ENCODE measurements at places on chromosomes 16 and 17.

GRCh38 chr17:46181940-46182339 lies 11.3 kb downstream of the KANSL1 start:
- no peak for DNase-seq

DNA sequence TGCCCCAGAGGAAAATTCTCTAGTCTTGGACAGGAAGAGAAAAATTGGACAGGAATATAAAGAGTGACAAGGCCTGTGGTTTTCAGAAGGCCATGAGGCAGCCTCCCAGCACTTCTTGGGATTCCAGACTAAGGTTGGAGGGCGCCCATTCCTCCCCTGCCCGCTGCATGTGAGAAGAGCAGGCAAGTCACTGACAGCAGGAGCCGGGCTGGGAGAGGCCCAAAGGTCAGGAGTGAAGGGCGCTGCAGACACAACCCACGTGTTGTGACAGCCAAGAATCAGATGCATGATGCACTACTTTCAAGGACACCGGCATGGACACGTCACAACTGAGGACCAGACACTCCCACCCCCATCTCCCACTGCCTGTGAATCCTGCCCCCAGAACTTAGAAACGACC lies 256.7 kb downstream of the CBLN1 start:
- DNase-seq, result no peak

DNA sequence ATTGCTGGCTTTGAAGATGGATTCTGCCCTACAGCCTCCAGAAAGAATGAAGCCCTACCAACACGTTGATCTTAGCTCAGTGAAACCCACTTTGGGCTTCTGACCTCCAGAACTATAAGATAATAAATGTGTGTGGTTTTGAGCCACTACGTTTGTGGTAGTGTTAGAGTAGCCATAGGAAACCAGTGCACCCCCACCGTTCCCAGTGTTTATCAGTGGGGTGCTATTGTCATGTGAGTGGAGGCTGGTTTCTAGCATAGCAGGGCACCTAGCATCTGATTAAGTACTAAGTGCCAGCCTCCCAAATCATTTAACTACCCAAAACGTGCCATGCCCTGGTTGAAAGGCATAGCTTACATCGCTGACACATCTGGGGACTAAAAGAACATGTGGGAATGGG lies 423.9 kb downstream of the UTP18 start:
- DNase-seq, result no peak

DNA sequence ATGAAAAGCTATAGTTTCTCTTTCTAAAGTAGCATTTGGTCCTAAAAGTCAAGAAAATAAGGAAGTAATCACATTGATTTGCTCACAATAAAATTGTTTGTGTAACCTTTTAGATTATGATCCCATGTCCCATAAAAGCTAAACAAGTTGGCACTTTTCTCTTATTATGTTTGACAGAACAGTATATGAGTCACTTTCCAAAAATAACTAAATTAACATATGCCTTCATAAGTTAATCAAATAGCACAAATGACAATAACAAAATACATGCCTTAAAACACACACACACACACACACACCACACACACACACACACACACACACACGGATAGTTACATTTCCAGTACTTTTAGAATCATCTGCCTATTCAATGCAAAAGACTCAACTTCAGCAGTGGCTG lies 2.8 kb downstream of the MED13 start:
- no peak for DNase-seq

DNA sequence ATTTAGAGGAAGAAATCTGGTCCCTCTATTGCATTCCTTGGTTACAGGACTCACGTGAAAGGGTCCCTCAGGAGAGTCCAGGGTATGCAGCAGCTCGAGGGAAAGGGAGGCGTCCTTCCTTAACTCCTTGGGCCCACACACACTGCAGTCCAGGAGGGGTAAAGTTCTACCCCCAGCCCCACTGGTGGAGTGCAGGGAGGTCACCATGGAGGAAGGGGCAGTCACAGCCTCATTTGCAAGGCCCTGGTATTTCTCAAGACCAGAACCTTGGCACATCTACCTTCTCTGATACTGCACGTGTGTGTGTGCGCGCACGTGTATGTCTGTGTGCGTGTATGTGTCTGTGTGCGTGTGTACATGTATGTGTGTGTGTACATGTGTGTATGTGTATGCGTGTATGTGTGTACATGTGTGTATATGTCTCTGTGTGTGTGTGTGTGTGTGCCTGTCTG lies 11.1 kb downstream of the HIC1 start:
- no peak for DNase-seq

DNA sequence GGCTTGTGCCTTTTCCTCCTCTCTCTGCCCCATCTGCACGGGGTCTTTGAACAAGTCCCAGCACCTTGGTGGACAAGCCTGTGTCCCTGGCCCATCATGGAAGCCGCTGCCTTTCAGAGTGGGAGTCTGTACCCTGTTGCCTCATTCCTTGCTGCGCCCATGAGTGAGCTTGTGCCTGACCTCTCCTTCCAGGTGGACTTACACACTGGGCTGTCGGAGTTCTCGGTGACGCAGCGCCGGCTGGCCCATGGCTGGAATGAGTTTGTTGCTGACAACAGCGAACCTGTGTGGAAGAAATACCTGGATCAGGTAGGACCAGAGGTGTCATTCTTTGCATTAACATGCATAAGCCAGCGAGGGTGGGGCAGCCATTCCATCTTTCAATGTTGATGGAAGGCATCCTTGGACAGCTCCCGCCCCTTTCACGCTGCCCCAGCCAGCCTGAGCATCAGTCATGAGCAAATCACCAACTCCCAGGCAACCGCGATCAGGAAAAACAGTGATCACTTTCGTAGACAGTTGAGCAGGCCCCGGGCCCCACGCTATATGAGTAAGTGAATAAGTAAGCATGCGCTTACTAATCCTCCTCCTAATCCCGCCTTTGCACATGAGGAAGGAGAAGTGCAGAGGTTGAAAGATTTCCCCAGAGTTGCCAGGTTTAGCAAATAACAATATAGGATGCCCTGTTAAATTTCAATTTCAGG lies 36.8 kb downstream of the ATP2C2 start:
- DNase-seq, result no peak

DNA sequence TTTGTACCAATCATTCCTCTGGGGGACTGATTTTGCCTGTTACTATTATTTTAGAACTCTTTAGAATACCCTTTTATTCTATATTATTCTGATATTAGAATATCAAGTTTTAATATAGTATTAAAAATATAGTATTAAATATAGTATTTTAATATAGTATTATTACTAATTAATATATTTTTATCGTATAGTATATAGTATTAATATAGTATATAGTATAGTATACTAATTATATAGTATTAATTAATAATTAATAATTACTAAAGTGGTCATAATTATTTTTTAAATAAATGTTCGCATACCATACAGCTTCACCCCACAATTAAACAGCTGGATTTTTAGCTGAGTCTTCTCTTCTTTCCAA lies 73.3 kb downstream of the GNAO1 start:
- DNase-seq, result no peak

DNA sequence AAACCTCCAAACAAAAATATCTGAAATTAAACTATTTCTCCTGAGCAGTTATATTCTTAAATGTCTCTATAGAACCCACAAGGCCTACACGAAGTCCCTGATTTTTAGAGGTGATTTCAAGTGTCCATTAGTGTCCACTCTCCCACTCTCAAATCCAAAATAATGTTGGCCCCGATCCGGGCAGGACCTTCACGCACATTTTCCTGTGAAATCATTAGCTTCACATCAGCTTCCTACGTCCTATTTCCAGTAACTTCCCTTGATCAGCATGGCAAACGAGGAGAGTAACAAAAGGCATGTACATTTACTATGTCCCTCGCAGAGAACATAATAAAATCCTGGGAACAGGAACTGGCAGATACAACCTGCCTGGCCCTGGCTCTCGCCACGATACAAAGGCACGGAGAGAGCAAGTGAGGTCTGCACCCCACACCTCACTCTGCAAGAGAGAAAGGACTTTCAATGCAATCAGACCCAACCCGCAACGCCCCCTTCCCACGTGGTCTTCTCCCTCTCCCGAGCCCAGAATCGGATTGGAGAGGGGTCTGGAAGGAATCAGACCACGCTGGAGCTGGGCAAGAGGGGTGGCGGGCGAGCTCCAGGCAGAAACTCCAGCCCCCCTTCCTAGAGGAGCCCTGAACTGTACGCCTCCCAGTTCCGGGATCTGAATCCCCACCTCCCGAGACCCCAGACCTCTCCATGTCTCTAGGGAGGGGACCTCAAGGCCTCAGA lies 17.5 kb upstream of the C17orf78 start:
- DNase-seq, result peak; percentile 12

GRCh38 chr17:64178011-64178825 lies 48.3 kb upstream of the ERN1 start:
- no peak for DNase-seq

DNA sequence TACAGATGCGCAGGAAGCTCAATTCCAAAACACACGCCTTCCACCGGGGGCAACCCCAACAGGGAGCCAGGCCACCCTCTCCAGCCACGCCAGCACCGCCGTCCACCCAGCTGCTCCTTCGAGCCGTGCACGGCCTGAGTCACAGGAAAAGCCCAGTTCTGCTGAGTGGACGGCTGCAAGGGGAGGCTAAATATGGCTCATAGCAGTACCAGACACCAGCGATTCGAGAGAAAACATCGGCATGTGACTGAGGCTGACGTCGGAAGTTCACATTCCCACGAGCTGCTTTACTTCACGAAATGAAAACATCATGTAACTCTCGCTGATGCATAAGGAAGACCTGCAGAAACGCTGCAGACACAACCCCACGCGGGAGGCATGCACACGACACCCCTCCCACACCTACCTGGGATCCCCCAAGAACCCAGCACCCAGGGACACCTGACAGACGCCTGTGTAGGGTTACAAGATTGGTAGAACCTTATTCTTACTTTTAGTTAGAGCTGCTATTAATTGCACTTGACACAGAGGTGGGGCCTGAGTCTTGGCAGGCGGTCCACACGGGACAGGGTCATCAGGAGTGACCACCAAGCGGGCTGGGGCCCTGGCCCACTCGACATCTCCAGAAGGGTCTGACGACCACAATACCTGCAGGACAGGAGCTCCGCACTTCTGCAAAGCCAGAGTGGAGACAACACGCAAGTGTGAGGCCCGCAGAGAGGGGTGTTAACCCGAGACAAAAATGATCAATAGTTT lies 116.8 kb downstream of the ANKRD11 start:
- no peak for DNase-seq

GRCh38 chr17:13596241-13596923 lies 5.3 kb downstream of the HS3ST3A1 start:
- no peak for DNase-seq

DNA sequence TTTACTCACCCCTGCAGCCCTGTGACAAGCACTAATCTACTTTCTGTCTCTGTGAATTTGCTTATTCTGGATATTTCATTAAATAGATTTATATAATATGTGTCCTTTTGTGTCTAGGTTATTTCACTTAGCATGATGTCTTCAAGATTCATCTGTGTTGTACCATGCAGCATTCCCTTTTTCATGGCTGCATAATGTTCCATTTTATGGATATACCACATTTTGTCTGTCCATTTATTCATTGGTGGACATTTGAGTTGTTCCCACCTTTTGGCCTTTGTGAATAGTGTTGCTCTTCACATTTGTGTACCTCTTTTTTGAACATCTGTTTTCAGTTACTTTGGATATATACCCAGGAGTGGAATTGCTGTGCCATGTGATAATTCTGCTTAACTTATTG lies 110.3 kb downstream of the ELAC2 start:
- no peak for DNase-seq

DNA sequence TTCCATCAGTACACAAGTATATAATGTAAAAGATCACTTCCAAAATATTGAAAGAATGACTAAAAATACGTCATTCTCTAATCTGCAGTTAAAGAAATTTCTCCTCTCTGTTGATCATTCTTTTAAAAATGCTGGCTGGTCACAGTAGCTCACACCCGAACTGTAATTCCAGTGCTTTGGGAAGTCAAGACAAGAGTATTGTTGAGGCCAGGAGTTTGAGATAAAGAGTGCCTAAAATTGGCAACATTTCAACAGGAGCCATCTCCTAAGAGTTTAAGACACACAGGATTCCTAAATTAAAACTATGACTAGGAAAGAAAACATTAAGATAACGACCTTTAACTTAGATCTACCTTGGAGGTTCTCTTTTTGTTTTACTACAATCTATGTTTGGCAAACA lies 4.5 kb upstream of the USP32 start:
- DNase-seq, result no peak

DNA sequence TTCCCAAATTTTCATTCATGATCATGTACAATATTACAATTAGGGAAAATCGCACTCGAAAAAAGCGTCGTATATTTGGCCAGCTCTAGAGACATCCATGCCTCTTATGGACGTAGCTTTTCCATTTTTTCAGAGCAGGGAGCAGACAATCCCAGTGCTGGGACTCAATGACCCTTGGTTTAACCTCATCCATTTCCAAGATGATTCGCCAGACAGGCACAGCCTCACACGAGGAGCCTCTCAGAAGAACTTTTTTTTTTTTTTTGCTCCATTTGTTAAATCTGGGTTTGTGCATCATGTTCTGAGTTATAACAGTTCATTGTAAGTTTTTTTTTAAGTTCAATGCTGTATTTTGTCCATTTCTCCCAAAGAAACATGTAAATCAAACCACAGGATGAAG lies 92.1 kb downstream of the ZDHHC7 start:
- no peak for DNase-seq

- DNase-seq, result no peak
Measured at GRCh38 chr17:73870068-73870467, 225.8 kb upstream of the SDK2 start.

- DNase-seq, result no peak
Measured at GRCh38 chr17:58281511-58282011, 826 bp upstream of the MPO start.

GRCh38 chr17:51699303-51699702 lies 439.0 kb downstream of the UTP18 start:
- DNase-seq, result no peak

DNA sequence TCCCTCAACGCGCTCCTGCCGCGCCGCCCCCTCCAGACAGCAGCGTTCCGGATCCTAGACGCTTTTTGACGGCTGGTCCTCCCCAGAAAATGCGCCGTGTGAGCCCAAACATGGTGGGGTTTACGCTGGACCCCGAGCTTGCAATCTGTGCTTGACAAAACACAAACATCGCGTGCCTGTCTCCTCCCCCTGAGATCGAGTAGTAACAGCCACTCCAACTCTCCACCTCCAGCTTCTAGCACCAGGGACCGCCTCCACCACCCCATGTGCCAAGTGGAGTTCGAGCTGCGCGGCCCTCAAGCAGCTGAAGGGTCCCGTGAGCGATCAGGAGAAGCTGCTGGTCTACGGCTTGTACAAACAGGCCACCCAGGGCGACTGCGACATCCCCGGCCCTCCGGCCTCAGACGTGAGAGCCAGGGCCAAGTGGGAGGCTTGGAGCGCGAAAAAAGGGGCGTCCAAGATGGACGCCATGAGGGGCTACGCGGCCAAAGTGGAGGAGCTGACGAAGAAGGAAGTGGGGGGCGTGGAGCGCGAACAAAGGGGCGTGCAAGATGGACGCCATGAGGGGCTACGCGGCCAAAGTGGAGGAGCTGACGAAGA lies 656 bp upstream of the GEMIN4 start:
- no peak for DNase-seq
